HT1080 (cell line): ENCODE measurements at places on chromosomes 13 and 19. TPM values are rescaled to one million over a fixed set of nuclear protein-coding genes. Genes with fewer than 3 reads are reported as not detected.

- peak; percentile 51 for DNase-seq
Observed at GRCh38 chr19:27971071-27971470, 1241.9 kb downstream of the UQCRFS1 start.

- no peak for DNase-seq
Observed at GRCh38 chr19:44694184-44694579, 4.8 kb upstream of the CEACAM16 start.

DNA sequence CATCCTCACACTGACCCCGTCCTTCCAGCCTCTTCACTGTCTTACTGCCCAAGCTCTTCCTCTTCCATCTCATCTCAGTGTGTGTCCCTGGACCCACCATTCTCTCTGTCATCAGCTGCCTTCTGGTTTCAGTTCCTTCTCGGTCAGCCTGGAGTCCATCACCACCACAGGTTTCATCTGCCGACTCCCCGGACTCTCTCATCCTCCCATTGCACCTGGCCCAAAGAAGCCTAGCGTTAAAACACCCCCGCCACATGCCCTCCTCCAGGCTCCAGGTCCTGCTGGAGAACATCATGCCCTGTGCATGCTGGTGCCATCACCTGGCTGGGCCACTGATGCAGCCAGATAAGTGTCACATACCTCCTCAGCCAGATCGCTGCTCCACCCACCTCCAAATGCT, 122.1 kb upstream of the GPR12 start:
- DNase-seq, result no peak

DNA sequence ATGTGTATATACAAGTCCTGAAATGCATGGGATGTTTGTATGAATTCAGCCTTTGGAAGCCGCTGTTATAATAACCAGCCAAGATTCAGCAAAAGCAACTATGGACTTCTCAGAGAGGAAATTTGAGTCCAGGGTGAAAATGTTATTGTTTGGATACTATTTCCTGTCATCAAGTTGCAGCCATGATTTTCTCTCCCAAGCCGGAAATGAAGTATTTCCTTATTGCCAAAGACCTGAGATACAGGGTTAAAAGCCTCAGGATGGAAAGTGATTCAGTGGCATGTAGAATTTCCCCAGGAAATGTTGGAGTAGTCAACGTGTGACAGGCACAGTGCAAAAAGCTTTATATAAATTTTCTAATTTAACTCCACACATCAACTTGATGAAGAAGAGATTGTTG, 133.9 kb downstream of the IRS2 start:
- DNase-seq, result peak; percentile 64

- no peak for DNase-seq
Observed at GRCh38 chr13:75494491-75494890, 12.5 kb upstream of the TBC1D4 start.

GRCh38 chr13:29507356-29507755, 88.1 kb downstream of the SLC7A1 start:
- DNase-seq, result no peak

- no peak for DNase-seq
Observed at GRCh38 chr19:5097331-5097930, 128.5 kb downstream of the KDM4B start.

DNA sequence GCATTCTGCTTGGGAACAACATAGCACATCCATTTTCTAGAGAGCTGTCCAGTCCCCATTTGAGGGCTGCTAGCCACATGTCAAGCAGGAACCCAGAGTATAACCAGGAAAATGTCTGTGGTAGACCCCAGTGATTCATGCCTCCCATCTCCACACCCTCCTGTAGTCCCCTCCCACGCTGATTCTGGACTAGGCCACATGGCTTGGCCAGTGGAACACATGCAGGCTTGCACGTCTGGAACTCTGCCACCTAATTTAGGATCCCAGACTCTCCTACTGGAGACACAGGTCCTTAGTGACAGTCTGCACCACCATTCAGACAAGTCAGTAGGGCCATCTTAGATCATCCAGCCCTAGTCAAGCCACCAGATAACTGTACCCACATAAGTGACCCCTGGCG, 149.8 kb downstream of the ZIC5 start:
- peak; percentile 37 for DNase-seq

- no peak for DNase-seq
Observed at GRCh38 chr13:41511827-41512226, 54.5 kb downstream of the RGCC start.

DNA sequence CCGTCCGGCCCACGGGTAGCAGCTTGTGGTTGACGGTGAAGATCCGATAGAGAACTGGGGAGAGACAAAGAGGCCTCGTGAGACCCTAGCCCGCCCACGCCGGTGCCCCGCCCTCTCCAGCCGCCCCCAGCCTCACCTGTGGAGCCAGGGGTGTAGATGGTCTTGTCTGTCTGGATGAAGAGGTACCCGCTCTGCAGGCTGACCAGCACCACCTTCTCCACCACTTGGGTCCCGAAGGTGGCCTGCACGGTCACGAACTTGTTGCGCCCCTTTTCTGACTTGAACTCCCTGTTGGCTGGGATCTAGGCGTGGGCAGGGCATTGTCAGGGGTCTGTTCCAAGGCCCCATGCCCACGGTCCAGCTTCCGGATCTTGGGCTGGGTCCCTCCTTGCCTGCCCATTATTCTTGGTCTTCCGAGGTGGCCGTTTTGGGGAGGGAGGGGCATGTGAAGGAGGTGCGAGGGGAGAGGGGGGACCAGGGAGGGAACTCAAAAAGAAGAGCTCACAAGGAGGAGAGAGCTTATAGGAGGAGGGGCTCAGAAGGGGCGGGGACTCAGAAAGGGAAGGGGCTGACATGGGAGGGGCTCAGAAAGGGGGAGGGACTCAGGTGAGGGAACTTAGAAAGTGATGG, 2.2 kb downstream of the C3 start:
- no peak for DNase-seq

- DNase-seq, result no peak
Observed at GRCh38 chr13:52984881-52985363, 43.7 kb upstream of the OLFM4 start.

- no peak for DNase-seq
Observed at GRCh38 chr13:25502551-25502950, 130.8 kb downstream of the ATP8A2 start.

- DNase-seq, result peak; percentile 87
Observed at GRCh38 chr19:42316223-42317211, 3.4 kb downstream of the TMEM145 start.

ATXN8OS gene
- not detected in 2 replicates for total RNA-seq

BEST2 gene
- not detected in 2 replicates for total RNA-seq

KIR2DL3 gene
- total RNA-seq, result not detected in 2 replicates

GNA15 gene
- 0.05 and 0.30 TPM in 2 replicates for total RNA-seq

CGB2 gene
- 0.71 TPM in 1 of 2 replicates, not detected in the other for total RNA-seq

ZNF888 gene
- 0.03 TPM in 1 of 2 replicates, not detected in the other for total RNA-seq

AP2S1 gene
- 874 and 885 TPM in 2 replicates for total RNA-seq

CAPN12 gene
- total RNA-seq, result 0.10 and 0.14 TPM in 2 replicates

CEACAM3 gene
- not detected in 2 replicates for total RNA-seq

ONECUT3 gene
- total RNA-seq, result not detected in 2 replicates

ZNF793 gene
- total RNA-seq, result 0.19 TPM in 1 of 2 replicates, not detected in the other

DIRAS1 gene
- not detected in 2 replicates for total RNA-seq
